CD4-positive, alpha-beta T cell treated with Interleukin-1 beta for 1 hour (primary cell): ENCODE measurements at places on chromosomes 12 and 14.

DNA sequence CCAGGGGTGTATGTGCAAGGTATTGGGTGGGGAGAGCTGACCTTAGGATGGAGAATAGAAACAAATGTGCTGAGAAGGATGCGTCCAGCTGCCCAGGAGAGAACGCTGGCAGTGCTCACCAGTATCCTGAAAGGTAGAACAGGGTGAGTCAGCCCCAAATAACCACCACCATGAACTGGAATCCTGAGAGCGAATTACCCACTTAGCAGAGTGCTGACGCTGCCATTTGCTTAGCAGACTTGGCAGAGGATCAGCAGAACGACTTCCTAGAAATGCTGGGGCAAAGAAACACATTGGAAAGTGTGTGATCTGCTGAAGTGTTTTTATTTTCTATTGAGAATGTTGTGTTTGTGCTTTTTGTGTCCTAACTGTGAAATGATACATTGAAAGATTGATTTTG is 213.6 kb downstream of the ADGRD1 start:
- DNase-seq, result no peak

GRCh38 chr14:87805315-87805723 is 187.7 kb downstream of the GALC start:
- no peak for DNase-seq

DNA sequence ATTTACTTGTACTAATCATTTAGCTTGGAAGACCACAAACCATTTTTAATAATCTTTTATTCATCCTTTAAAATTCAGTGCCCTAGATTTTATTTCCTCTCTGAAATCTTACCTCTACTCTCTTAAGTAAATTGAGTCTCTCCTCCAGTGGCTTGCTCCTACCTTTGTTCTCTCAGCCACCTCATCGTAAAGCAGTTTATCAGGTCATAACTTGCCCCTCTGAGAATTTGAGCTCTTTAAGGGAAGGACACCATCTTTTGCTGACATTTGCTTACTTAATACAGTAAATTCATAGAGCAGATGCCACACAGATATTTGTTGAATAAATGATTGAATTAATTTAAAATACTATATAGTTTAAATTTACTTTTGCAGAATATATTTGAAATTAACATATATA is 794.3 kb downstream of the C12orf50 start:
- DNase-seq, result no peak

DNA sequence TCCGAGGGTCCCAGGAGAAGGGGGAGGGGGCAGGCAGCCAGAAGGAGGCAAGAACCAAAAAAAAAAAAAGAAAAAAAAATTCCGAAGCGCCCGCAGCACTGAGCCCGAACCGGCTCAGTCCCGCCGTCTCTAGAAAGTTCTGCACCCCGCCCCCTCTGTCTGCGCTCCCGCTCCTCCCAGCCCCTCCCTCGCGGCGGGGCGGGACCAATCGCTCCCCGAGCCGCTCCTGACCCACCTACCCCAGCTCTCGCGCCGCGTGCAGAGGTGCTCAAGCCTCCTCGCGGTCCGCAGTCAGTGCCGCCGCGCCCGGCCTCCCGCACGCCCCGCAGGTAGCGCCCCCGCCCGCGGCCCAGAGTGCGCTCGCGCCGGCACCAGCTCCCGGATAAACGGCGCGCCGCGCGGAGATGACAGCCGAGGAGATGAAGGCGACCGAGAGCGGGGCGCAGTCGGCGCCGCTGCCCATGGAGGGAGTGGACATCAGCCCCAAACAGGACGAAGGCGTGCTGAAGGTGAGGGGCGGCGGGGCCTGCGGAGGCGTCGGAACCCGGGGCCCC is at the start of gene FKBP4:
Gene FKBP4, plus strand, starts transcription at position 235 of the 554 bp plus-strand sequence. Its CDS starts 170 bp downstream, at position 405.
- peak; percentile 91 for DNase-seq

DNA sequence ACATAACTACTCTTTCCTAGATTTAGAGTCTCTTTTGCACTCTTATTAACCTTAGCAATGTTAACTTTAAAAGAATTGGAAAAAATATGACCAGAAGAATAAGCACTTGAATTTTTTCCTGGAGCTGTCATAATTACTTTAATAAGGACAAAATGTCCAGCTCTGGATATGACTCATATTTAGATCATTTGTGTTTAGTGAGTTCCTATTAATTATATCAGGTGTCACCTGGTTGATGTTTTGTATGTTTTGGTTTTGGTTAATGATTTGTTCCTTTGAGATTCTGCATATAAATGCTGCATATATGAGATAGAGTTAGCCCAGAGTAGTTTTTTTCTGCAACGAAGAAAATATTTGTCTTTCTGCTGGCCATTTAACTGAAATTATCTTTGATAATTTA is 5.1 kb downstream of the CLECL1 start:
- no peak for DNase-seq

GRCh38 chr14:74035556-74035955 is 16.4 kb downstream of the BBOF1 start:
- no peak for DNase-seq

DNA sequence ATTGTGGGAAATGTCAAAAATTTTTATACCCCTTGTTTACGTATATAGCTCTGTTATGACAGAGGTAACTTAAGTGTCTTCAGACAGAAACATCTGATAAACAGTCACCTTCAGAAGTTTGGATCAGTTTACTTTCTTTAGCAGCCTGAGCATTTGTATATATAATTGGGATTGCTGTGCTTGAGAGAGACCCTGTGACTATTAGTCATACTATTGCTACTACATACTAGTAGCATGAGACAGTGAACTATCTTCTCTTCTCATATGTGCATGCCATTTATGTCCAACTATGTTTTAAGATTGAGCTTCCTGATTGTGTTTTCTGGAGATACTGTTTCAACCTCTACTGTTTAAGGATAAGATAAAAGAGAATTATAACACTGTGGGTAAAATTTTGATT is 101.5 kb downstream of the PDE6H start:
- no peak for DNase-seq

DNA sequence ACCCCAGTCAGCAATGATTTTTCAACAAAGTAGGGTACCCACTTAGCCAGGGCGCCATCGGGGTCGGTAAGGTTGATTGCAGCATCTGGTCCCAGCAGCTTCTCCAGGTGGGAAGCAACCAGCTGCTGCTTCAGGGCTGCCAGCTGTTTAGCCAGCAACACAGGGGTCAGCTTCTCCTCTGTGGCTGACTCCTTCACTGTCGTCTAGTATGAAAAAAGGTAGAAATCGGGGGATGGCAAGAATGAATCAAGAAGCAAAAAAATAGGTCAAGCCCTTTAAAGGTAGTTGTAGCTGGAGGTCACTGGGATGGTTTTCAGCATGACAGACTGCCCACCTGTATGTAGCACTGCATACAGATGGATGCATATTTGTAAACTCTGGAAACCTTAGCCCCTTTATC is 11.6 kb downstream of the MBD6 start:
- no peak for DNase-seq
